ENCODE measurements at places on chromosomes 12 and 14. TPM values are rescaled to one million over a fixed set of nuclear protein-coding genes. Genes with fewer than 3 reads are reported as not detected.

The CBLN3 gene
- total RNA-seq: 0.44 TPM

The SLC8A3 gene
- 0.08 TPM for total RNA-seq

The UBR7 gene
- total RNA-seq: 13.4 TPM

The DEPDC4 gene
- 0.68 TPM for total RNA-seq

The MIP gene
- not detected for total RNA-seq

The CFAP54 gene
- 0.28 TPM for total RNA-seq

The PTPN6 gene
- total RNA-seq: 17.8 TPM
